ENCODE measurements at places on chromosomes 3 and 15.

GRCh38 chr15:62059816-62060112, 483 bp downstream of the VPS13C start:
- DNase-seq: peak; percentile 43

- DNase-seq: no peak
Measured at GRCh38 chr15:25734680-25735355, 128.3 kb downstream of the ATP10A start.

GRCh38 chr3:17935222-17935621, 192.8 kb upstream of the TBC1D5 start:
- DNase-seq: no peak

DNA sequence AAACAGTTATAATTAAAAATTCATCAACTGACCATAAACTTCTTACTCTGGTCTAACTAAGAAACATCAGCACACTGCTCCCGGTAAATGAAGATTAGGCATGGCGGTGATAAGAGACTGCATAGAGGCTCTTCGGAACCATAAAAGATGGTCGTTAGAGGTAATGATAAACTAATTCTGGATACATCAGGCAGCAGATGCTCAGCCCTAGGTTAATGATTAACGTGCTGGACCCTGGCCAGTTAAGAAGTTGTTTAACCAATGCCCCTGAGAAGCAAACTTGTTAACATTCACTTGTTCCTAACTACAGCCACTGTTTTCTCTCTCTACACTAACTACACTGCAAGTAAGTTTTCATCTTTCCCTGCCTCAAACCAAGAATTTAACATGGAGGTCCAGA, 111.5 kb downstream of the PDZRN3 start:
- no peak for DNase-seq

- no peak for DNase-seq
Measured at GRCh38 chr3:172568701-172569100, 45.5 kb upstream of the TNFSF10 start.

GRCh38 chr3:101873619-101874018, 24.3 kb downstream of the NFKBIZ start:
- no peak for DNase-seq

DNA sequence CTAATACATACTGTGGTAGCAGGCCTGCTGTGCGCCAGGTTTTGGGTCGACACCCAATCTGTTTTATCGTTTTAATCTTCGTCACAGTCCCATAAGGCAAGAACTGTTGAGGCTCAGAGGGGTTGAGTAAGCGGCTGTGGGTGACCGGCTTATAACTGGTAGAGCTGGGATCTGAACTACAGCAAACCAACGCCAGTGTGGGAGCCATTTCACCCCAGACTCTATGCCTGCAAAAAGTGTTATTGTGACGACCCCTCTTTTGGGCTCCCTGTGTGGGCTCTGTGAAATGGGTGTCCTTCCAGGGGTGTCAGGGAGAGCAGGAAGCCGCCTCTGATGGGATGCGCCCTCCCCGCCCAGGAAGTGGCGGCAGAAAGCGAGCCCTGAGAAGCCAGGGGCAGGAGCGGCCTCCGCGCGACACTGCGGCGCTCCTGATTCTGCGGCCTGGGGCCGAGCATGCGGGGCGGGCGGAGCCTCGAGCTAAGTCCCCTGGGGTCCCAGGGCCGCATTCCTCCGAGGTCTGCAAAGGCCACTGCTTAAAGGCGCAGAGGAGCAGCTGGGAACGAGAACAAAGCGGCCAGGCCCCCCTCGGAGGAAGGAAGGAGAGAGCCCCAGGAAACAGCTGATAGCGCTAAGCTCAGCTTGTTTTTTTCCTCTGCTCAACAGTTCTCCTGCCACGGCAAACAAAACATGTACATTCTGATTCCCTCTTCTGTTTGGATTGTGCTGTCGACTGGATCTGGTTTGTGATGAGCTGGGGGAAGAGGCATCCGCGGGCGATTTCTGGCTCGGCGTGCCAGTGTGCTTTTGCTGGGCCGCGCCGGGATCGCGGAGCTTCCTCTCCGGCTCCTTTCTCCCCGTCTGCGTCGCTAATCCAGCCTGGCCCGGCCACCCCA, 33.9 kb downstream of the GRK7 start:
- DNase-seq: peak; percentile 63

- no peak for DNase-seq
Measured at GRCh38 chr3:179281825-179282224, 30.9 kb upstream of the KCNMB3 start.

Measured in T-helper 1 cell (primary cell).